ENCODE measurements at places on chromosomes 1 and 21. TPM values are rescaled to one million over a fixed set of nuclear protein-coding genes. Genes with fewer than 3 reads are reported as not detected.

DNA sequence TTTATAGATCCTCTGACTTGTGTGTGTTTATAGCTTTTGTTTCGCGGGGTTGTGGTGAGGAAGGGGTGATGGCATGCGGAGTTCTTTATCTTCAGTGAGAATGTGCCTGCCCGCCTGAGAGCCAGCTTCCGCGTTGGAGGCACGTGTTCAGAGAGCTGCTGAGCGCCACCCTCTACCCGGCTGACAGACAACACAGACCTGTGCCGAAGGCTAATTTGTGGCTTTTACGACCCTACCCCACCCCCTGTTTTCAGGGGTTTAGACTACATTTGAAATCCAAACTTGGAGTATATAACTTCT, 14.4 kb upstream of the CD101 start:
- DNase-seq = no peak

CRYBG2 gene
- polyA plus RNA-seq = 0.31 TPM

SLC44A5 gene
- 0.96 TPM for polyA plus RNA-seq

GRCh38 chr1:152078831-152079441, 9.9 kb downstream of the TCHHL1 start:
- DNase-seq = no peak

OSCP1 gene
- 7.0 TPM for polyA plus RNA-seq

DNA sequence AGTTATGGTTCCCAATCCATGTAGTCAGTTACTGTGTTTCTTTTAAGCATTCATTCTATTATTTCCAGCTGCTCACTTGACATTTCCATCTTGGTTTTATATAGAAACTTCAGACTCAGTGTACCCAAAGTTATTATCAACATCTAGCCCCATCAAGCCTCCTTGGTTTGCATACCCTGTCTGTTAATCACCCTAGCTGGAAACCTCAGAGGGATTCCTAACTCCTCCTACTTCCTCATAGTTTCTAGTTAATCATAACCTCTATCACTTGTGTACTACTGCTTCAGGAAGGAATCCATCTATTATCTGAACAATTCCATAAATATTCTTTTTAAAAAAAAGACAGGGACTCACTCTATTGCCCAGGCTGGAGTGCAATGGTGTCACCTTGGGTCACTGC, 293.3 kb downstream of the SDCCAG8 start:
- peak; percentile 52 for DNase-seq

DNA sequence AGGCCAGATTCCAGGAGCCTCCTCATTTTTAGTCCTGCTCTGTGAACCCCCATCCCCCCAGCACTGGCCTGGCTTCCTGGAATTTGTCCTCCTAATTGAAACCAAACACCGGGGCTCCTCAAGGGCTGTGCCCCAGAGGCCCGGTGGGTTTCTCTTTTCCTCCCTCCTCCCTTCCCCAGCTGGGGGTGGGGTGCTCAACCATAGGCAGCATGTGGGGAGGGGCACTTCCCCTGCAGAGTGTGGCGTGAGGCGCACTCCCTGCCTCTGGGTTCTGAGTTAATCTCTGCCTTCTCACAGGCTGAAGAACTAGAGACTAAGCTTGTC, 67.5 kb upstream of the ACOT11 start:
- no peak for DNase-seq

CELA3B gene
- not detected for polyA plus RNA-seq

CLDN17 gene
- not detected for polyA plus RNA-seq

DNA sequence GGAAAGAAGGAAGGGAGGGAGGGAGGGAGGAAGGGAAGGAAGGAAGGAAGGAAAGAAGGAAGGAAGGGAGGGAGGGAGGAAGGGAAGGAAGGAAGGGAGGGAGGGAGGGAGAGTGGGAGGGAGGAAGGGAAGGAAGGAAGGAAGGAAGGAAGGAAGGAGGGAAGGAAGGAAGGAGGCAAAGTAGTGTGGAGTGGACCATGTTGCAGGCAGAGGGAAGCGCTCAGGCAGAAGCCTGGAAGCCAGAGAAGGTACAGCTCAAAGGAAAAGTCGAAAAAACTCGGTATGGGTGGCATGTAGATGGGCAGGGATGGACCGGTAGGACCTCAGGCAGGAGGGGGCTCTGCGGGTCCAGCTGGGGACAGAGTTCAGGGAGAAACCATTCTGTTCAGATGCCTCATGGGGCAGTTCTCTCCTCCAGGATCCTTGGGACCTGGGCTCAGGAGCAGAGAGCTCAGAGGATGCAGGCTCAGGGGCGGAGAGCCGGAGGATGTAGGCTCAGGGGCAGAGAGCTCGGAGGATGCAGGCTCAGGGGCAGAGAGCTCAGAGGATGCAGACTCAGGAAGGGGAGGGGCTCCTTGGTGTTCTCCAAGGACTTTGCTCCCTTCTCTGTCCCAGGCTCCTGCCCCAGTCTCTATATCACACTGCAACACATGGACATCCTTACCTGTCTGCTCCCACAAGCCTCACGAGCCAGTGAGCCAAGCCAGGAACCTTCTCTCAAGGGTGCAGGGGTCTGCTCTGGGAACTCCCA, 13.6 kb upstream of the PADI3 start:
- DNase-seq = no peak
